ENCODE measurements at places on chromosomes 12 and 14.
A peak's percentile ranks its signal among the peaks of the same experiment; 100 is the strongest.

DNA sequence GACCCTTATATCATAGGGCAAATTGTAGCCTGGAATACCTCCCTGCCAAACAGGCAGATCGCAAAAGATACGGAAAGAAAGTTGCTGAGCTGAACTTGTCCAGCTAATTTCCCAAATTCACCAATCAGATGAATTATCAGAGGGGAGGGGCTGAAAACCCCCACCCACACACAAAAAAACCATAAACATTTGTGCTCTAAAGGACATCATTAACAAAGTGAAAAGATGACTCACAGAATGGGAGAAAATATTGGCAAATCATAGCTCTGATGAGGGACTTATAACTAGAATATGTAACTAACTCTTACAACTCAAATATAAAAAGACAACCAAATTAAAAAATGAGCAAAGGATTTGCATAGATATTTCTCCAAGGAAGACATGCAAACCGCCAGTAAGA is 36.3 kb downstream of the PTHLH start:
- DNase-seq: no peak

GRCh38 chr12:124289634-124290600 is 5.0 kb upstream of the RFLNA start:
- DNase-seq: no peak

- no peak for DNase-seq
Measured at GRCh38 chr12:112616469-112617152, 174.9 kb upstream of the RPH3A start.

DNA sequence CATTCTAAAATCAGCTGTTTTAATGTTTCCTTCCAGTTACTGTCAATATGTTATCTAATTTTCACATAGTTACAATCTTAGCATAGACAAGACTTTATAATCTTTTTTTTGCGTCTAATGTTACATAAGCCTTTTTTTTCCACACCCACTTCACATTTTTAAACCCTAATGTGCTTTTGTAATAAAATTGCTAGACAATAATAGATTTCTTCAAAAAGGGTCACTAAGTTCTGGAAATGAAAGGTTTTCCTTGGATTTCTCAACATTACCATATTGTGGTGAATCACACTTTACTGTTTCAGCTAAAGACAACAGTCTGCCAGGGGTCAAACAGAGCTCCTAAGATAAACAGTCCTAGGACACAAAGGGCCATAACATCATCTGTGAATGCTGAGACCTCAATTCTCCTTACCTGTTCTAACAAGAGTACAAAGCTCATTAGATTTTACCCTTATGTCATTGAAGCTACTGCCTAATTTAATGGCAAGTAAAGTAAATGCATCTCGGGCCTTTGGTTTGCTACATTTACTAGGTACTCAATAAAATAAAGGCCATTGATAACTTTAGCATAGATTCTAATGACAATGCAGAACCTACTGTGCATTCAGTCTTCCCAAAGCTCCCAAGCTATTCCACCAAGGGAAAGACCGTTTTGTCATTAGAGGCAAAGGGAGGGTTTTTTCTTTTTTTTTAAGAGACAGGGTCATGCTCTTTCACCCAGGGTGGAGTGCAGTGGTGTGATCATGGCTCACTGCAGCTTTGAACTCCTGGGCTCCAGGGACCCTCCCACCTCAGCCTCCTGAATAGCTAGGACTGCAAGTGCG is 111.2 kb upstream of the SLC38A2 start:
- DNase-seq: no peak

DNA sequence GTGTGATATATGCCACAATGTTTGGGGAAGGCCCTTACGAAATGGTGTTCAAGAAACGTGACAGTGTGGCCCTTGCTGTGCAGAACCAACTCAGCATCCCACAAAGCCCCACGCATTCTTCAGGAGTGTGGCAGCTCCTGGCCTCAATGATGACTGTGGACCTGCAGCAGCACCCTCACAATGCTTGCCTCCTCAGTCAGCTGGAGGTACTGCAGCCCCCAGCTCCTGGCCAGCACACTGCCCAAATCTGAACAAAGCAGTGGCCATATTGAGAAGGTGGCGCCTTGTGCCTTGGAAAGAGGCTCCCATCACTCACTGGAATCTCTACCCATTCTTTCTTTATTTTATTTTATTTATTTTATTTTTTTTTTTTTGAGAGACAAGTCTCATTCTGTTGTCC is 10.4 kb downstream of the POLE2 start:
- DNase-seq: no peak

- no peak for DNase-seq
Measured at GRCh38 chr12:3033539-3033867, 43.7 kb upstream of the TSPAN9 start.

- no peak for DNase-seq
Measured at GRCh38 chr12:76047742-76048141, 16.2 kb upstream of the PHLDA1 start.

- DNase-seq: peak; percentile 83
Measured at GRCh38 chr12:92143686-92144630, 1.7 kb downstream of the BTG1 start.

- DNase-seq: peak; percentile 77
Measured at GRCh38 chr12:49763006-49763591, 21.7 kb downstream of the TMBIM6 start.

- DNase-seq: peak; percentile 17
Measured at GRCh38 chr12:49667325-49668090, 39.7 kb downstream of the FMNL3 start.

GRCh38 chr14:50728836-50729235 is 60.7 kb upstream of the SAV1 start:
- no peak for DNase-seq

GRCh38 chr12:117564881-117565280 is 203.5 kb upstream of the NOS1 start:
- DNase-seq: no peak

DNA sequence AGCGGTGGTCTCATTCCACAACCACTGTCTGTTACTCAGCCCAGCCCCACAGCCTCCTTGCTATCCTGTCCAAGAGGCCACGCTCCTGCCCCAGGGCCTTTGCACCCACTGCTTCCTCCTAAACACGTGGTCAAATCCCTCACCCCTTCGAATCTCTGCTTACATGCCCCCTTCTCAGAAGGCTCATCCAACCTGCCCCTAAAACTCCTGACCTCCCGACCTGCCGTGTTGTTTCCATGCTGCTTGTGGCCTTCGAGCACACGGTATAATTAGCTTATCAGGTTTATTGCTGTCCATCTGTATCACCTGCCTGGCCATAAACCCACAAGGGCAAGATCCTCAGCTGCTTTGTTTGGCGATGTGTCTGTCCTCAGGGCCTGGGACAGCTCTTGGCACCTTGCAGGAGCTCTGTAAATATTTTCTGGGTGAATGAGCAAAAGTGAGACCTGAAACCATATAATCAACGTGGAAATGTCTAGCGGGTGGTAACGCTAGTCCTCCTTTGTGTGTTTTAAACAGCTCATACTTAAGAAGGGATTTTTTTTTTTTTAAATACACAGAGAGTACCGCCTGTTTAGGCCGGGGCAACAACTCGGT is 36.0 kb downstream of the SCARB1 start:
- DNase-seq: no peak

- no peak for DNase-seq
Measured at GRCh38 chr12:123960029-123960735, 12.4 kb downstream of the CCDC92 start.

- DNase-seq: no peak
Measured at GRCh38 chr12:29534935-29535334, 37.4 kb upstream of the OVCH1 start.

DNA sequence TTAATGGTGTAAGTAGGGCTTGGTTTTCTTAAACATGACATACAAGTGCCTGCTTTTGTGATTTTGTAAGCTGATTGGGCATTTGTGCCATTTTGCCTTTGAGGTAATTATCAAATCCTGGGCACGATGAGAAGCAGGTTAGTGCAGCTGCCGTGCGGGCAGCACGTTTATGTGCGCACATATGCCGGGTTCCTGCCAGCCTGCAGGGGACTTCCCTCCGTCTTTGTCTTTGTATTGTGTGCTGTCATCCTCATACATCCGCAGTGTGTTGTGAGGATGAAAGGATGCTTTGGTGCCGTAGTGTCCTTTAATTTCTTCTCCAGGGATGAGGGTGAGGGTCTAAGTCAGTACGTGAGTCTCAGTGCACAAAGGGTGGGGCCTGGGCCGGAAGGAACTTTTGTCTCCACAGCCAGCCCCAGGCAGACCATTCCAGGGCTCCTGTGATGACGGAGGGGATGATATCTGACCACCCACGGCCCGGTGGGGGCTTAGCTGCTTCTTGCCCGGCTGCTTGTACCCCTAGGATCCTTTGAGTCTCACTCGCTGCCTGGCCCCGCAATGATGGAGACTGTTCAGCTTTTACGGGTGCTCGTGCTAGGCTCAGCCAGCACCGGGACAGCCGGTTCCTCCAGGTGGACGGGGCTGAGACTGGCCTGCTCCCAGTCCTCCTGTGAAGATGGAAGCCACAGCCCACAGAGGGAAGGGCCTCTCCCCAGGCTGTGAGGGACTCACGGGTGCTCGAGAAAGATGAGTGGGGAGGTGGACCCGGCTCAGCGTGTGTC is 54.6 kb downstream of the ADGRD1 start:
- DNase-seq: no peak

- DNase-seq: no peak
Measured at GRCh38 chr14:106491851-106492250, 965.5 kb downstream of the TMEM121 start.

- no peak for DNase-seq
Measured at GRCh38 chr12:49693931-49694444, 13.2 kb downstream of the FMNL3 start.

- DNase-seq: no peak
Measured at GRCh38 chr14:90698379-90698869, 117.8 kb downstream of the TTC7B start.

DNA sequence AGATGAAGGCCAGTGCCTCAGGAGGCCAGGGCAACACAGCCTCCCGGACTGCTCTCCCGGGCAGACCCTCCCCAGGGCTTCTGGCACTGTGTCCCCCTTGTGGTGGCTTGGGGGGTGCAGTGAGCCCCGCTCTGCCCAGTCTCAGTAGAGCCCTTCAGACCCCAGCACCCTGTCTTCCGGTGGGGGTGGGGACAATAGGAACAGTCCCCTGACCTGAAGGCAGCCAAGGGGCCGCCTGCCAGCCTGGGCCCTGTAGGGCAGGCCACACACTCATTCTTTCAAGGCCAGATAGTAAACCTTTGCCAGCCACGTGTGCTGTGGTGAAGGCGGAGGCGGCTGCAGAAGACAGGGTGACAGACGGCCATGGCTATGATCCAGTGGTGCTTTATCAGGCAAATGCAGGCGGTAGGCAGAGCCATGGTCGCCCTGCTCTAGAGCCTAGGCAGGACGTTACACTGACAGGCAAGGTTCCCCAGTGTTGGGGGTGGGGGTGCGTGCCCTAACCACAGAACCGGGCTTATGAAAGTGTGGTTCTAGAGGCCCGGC is 15.0 kb downstream of the ZFYVE21 start:
- no peak for DNase-seq

GRCh38 chr12:88418856-88419497 is 161.3 kb downstream of the KITLG start:
- DNase-seq: no peak

DNA sequence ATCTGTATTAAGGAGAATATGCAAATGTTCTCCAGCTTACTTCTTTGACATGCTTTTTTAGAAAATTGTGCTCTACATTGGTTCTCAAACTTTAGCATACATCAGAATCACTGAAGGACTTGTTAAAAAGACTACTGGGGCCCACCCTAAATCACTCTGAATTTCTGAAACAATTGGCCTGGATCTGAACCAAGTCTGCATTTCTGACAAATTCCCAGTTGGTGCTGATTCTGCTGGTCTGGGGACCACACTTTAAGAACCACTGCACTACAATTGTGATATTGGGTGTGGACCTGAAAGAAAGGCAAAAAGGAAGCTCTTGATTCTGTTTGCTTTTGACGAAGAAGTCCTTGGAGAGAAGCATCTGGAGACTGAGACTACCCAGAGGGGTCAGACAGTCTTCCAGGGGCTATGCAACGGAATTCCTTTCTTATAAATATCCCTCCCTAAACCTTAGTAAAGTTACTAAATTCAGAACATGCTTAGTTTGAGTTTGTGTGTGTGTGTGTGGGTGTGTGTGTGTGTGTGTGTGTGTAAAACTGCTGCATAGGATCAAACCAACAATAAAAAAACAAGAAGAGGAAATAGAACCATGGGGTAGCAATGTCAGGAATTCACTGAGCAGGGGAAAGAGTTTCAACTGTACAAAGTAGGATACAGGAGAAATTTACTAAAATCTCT is 36.8 kb downstream of the EAPP start:
- DNase-seq: no peak

Measured in CD4-positive, alpha-beta T cell treated with Interleukin-15 for 4 hours (primary cell).